ENCODE measurements at places on chromosomes 6 and 20.
A peak's percentile ranks its signal among the peaks of the same experiment; 100 is the strongest.

GRCh38 chr6:88556663-88557062, 390.5 kb upstream of the CNR1 start:
- DNase-seq, result no peak

DNA sequence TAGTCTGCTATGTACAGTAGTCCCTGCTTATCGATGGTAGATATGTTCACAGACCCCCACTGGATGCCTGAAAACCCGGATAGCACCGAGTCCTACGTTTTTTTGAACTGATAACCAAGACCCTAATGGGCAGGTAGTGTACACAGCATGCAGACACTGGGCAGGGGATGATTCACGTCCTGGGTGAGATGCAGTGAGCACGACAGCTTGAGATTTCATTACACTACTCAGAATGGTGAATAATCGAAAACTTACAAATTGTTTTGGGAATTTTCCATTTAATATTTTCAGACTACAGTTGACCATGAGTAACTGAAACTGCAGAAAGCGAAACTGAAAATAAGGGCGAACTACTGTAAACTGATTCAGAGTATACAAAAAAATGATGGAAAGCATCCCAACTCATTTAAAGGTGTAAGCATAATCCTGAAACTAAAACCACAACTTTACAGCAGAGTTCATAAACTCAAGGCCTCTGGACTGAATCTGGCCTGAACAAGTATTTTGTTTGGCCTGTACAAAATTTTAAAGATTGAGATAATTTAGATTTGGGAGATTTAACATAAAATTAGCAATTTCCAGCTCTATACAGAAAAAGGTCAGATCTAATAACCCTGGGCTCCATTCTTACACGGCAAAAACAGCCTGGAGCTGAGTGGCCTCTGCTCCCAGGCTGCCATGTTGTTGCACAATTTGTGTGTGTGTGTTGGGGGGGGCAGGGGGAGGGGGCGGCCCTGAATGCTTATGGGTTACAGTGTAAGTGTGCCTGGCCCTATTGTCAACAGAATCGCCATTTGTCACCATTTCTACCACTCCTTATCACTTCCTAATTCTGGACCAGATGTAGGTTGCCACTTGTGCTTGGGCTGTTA, 34.9 kb downstream of the RNF24 start:
- DNase-seq, result peak; percentile 61

DNA sequence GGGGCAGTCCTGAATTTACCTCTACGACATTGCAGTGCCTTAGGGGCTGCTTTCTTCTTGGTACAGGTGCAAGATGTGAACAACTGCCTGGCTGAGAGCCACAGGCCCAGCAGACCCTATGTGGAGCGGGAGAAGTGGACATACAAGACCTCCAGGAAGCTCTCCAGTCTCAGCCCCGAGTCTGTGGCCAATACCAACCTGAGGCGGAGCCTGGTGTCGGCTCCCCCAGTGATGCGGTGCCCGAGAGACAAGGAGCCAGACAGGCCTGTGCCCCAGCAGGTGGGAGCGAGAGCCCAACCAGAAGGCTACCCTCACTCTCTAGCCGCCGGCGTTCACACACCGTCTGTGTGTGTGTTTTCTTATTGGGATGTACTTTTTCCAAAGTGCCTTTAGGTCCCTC, 59.6 kb downstream of the EFCAB8 start:
- no peak for DNase-seq

DNA sequence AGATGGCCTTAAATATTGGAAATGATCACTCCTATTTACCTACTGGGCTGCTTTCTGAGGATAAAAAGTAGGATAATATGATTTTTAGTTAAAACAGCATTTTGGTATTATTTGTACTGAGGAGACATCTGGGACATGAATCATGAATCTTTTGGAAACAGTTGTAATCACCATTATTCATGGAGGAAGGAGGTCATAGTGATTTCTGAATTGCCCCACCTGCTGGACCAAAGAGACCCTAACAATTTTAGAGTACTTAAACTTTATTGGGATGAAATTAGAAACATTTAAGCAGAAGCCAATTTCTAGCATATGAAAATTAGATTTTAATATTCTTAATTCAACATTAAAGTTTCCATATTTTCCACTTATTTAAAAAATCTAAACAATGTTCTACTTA, 108.4 kb upstream of the SIM1 start:
- DNase-seq, result peak; percentile 63

DNA sequence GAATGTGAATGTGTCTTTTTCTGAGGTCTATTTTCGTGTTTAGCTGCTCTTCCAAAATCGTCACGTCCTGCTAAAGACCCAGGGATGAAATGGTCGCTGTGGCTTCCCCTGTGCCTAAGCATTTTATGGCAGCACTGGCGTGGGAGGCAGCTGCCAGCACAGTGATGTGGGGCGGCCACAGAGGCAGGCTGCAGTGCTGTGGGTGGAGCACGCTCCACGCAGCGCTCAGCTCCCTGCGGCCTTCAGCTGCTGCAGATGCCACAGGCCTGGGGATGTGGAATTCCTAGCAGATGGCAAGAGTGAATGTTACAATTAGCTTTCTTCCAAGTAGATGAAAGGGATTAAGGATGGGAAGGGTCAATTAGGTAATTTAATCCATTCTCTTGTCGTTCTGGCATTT, 242.6 kb downstream of the SMOC2 start:
- no peak for DNase-seq

GRCh38 chr6:13421425-13422059, 65.9 kb downstream of the GFOD1 start:
- no peak for DNase-seq

DNA sequence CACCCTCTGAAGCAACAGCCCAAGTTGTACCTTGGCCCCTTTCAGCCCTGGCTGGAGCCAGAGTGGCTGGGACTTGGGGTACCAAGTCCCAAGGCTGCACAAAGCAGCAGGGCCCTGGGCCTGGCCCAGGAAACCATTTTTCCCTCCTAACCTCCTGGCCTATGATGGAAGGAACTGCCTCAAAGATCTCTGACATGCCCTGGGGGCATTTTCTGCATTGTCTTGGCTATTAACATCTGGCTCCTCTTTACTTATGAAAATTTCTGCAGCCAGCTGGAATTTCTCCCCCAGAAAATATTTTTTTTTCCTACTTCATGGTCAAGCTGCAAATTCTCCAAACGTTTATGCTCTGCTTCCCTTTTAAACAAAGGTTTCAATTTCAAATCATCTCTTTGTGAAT, 269.4 kb upstream of the CDYL start:
- peak; percentile 51 for DNase-seq

DNA sequence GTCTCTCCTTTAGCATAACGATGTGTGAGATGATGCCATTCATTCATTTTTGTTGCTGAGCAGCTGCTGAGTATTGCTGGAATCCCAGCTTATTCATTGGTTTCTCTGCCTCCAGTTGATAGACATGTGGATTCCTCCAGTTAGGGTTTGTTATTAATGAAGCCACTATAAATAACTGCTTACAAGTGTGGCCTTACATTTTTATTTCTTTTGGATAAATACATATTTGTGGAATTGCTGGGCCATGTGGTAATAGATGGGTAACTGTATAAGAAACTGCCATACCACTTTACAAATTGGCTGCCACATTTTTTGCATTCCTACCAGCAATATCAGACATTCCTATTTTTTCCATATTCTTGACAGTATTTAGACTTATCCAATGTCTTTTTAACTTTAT, 2.6 kb upstream of the HLA-B start:
- peak; percentile 67 for DNase-seq

- no peak for DNase-seq
Measured at GRCh38 chr6:118562959-118563358, 14.9 kb downstream of the PLN start.

GRCh38 chr20:63188159-63188442, 27.8 kb downstream of the YTHDF1 start:
- no peak for DNase-seq

- no peak for DNase-seq
Measured at GRCh38 chr6:16057446-16057845, 71.4 kb upstream of the MYLIP start.

- no peak for DNase-seq
Measured at GRCh38 chr6:15659181-15659580, 3.6 kb downstream of the DTNBP1 start.

DNA sequence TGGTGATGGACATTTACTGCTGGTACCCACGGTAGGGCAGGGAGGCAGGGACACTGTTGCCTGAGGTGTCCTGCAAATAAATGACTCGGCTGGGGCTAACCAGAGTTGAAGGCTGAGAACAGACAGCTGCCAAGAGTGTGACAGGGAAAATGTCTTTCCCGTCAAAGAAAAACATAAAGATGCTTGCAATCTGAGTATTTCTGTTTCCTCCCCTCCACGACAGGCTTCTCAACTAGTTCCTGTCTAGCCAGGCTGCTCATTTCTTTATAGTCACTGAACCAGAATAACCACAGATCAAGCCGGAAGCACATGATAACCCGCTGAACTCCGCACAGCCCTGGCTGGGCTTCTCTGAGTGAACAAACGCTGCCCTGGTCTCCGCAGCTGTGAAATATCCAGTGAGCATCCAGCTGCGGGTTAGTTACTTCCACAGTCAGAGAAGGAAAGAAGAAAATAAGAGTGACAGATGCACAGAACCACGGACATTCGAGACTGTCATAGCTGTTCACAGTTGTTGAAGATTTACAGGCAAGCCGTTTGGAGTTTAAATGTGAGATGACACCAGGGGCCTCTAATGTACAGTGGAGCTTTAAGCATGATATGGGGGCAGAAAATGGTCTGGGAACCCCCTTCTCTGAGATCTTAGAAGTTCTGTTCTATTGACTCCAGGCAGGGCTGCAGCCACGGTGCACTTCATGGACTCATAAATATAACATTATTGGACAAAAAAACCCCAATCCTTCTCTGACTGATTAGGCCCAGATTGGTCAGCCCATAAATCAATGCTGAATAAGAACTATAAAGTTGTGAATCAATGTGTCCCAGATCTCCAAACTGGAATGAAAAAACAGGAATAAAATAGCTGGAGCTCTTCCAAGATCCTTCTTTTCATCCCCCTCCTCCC, 299.9 kb upstream of the SUPT3H start:
- DNase-seq, result no peak

- no peak for DNase-seq
Measured at GRCh38 chr6:38149531-38149930, 330.0 kb downstream of the ZFAND3 start.

GRCh38 chr6:151399679-151400078, 8.3 kb upstream of the ZBTB2 start:
- no peak for DNase-seq

GRCh38 chr6:161269310-161269709, 4.6 kb downstream of the AGPAT4 start:
- DNase-seq, result no peak

- DNase-seq, result no peak
Measured at GRCh38 chr6:104229057-104229456, 630.7 kb downstream of the HACE1 start.

DNA sequence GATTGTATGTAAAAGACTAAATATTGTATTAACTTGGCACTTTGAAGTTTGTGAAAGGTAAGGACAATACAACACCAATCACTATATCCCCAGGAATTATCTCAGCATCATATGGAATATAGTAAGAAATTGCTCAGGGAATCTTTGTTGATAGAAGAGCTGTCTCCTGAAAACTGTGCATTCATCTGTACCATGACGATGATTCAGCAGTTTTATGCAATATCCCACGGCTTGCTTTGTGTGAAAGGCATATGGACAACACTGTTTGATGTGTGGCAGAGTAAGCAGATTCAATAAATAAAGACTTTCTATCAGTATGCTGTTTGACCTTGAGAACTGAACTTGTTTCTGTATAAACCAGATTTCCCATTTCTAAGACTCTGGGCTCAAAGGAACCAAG, 147.5 kb upstream of the PLN start:
- DNase-seq, result no peak

- DNase-seq, result peak; percentile 76
Measured at GRCh38 chr20:4795394-4795793, 73.7 kb downstream of the PRND start.

DNA sequence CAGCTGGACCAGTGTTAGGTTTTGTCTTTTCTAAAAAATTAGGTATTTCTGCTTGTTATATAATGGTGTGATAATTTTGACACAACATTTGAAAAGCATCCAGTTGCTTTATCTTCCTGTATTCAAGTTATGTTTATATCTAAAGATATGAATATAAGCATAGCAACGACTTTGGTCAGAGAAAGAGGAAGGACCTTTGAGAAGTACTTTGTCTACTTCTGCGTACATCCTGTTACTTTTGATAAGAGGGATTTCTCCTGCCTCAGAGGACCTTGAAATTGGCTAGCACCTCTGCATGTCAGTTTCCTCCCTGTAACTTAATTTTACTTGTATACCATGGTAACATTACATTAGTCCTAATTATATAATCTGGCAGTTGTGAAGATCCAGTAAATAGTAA, 24.8 kb downstream of the PHF20 start:
- no peak for DNase-seq

DNA sequence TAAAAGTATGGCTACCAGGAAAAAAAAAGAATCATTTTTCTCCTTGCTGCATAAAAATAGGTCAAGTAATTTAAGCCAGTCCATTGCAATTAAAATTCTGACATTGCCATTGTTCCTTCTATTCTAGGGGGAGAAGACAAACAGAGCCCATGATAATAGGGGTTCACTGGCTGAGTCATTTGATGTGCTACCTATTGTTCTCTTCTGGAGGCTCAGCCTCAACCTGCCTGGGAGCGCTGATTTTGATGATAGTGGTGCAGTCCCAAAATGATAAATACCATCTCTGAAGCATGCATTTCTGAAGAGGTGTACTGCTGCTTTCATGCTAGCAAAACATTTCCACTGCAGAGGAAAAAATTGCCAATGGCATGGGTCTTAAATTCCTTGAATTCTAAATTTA, 5.8 kb downstream of the CITED2 start:
- DNase-seq, result no peak

DNA sequence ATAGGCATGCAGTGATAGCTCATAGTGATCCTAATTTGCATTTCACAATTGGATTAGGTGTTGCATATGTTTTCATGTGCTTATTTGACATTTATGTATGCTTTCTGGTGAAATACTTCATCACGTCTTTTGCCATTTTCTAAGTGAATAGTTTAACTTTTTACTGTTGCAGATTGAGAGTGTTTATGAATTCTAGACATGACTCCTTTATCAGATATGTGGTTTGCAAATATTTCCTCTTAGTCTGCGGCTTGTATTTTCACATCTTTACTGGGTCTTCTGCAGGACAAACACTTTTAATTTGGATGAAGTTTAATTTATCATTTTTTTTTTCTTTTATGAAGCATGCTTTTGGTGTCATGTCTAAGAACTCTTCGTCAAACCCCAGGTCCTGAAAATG, 39.2 kb downstream of the CCN2 start:
- no peak for DNase-seq

GRCh38 chr6:36656441-36656840, 22.1 kb upstream of the CDKN1A start:
- no peak for DNase-seq

- no peak for DNase-seq
Measured at GRCh38 chr6:79193971-79194370, 40.5 kb downstream of the HMGN3 start.

GRCh38 chr6:62980724-62981123, 230.5 kb upstream of the FKBP1C start:
- no peak for DNase-seq

Data from EL (cell line).